OCI-LY7 (cell line): ENCODE measurements at places on chromosomes 3 and 15.
A peak's percentile ranks its signal among the peaks of the same experiment; 100 is the strongest.

DNA sequence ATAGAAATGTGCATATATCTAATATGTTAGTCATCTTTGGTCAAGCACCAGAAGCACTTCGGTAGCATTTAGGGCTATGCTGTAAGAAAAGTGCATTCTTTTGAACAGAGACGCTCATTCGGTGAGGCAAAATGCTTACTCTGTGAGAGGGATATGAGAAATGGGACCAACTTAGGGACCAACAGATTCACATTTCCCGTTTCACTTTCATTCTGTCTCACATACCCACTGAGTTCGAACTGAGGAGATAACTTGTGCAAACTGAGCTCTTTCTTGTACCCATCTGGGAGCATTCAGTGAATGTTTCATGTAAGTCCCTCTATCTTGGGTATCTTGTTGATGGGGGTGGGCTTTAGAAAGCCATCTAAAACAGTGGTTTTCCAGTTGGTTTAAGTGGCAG lies 135.3 kb downstream of the FEZF2 start:
- DNase-seq = peak; percentile 2

- DNase-seq = no peak
Measured at GRCh38 chr3:152327203-152327602, 58.5 kb downstream of the MBNL1 start.

DNA sequence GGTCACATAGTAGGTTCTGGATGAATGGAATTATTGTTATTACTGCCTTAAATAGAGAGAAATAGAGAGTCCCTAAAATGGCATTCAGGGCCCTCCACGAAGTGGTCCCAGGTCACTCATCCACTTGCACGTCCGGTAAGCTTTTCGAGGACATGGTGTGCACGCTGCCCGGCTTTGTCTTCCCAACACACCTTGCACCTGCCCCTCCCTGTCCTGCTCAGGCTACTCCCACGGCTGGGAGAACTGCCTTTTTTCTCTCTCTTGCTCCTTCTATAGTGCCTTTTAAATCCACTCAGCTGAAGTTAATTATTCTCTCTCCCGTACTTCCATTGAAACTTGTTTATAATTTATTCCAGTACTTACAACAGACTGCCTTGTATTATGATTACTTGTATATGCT lies 5.6 kb upstream of the DGKG start:
- no peak for DNase-seq

GRCh38 chr15:99213187-99213811 lies 36.1 kb downstream of the TTC23 start:
- peak; percentile 58 for DNase-seq

DNA sequence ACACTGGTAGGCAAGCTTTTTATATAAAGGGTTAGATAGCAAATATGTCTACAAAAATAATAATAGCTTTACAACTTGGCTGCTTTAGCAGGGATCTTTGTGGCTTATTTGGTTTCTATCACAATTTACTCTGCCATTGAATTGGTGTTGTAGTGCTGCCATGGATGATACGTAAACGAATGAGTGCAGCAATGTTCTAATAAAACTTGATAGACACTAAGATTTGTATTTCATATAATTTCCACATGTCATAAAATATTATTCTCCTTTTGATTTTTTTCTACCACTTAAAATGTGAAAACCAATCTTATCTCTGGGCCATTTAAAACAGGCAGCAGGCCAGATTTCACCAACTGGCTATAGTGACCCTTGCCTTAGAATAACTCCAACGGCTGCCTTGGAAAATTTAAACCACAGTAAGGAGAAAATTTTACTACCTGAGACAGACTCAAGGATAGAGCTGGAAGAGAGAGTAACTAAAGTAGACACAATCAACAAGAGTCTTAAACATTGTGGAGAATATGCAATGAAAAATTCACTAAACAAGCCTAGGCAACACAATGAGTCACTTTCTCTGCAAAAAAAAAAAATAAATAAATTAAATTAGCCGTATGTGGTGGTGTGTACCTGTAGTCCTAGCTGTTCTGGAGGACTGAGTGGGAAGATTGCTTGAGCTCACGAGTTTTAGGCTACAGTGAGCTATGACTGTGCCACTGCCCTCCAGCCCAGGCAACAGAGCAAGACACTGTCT lies 8.1 kb downstream of the NPHP3 start:
- no peak for DNase-seq

DNA sequence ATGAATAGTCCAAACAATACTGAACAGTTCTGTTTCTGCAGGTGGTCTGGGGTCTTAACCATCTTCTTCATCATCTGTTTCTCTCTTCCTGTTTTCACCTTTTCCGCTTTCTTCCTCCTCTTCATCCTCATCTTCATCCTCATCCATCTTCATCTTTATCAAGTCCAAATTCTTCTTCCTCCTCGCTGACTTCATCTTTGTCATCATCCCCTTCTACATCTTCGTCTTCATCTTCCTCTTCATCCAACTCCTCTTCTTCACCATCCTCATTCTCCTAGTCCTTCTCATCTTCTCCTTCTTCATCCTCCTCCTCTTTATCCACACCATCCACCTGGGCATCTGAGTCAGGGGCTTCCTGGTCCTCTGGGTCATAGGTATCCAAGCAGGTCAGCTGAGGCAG lies 16.5 kb upstream of the CFAP161 start:
- DNase-seq = no peak

DNA sequence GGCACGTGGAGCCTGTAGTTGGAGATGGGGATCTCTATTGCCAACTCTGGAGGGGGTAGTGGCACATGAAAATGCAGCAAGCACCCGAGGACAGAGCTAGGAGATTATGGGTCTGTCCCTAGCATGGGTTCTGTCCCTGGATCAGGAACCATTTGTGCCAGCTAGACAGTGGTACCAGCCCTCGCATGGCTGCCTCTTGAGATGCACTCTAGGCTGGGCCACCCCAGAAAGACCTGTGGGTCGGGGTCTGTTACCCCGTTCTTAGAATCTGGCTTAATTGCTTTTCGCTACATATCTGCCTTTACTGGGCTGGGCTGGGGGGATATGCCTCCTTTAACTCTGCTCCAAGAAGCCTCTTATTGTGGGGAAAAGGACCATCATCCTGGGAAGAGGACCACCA lies 54.5 kb downstream of the EPHB1 start:
- no peak for DNase-seq

DNA sequence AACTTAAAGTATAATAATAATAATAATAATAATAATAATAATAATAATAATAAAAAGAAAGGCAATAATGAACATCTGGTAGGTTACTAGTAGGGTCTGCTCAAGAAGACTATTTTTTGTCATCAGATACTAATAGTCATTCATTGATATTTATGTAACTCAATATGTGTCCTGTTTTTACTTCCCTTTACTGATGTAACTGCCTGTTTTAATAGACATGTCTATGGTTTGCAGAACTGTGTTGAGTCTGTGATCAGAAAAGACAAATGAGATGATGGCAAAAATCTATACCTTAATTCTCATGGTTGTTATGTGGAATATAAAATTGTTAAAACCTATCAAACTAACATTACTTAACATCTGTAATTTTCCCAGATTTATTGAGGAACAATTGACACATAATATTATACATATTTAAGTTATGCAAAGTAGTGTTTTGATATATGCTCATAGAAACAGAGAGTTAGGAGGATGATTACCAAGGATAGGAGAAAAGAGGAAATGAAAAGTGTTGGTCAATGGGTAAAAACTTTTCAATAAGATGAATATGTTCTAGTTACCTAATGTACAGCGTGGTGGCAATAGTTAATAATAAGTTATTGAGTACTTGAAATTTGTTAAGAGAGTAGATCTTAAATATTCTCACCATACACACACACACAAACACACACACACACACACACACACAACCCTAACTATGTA lies 699.4 kb downstream of the ZPLD1 start:
- no peak for DNase-seq

DNA sequence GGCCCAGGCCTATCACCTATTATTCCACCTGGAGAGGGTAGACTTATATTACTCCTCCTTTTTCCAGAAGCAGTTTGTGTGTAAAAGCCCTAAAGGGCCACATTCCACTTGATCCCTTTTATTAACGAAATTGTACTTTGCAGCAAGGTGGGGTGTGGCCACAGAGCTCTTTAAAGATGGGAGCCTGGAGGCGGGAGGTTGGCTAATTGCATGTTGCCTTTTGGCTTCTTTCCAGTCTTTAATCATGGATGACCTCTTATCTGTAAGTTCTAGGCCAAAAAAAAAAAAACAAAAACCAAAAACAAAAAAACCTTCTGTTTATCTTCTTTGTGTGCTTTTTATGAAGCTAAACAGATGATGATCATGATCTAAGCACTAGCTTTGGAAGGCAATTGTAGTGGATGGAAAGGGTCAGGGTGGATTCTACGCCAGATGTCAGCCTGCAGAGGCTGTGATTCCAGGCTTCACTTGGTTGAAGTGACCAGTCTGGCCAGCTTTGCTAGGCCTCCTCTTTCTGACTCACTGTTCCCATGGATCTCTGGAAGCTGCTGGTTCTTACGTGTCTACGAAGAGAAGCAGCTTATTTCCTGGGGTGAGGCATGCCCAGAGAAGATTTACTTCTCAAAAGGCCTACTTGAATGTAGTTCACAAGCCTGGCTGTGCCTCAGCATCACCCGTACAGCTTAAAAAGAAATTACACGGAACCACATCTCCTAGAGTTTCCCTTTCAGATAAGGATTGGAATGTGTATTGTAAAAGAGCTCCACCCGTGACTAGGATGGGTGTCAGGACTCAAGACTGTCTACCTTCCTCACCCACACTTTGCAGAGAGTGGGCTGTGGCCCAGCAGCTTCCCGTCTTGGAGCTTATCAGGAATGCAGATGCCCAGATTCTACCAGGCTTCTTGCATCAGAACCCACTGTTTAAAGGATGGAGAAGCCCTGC lies 330.9 kb upstream of the C2CD4B start:
- no peak for DNase-seq

- no peak for DNase-seq
Measured at GRCh38 chr3:169117264-169117663, 546.2 kb downstream of the MECOM start.

DNA sequence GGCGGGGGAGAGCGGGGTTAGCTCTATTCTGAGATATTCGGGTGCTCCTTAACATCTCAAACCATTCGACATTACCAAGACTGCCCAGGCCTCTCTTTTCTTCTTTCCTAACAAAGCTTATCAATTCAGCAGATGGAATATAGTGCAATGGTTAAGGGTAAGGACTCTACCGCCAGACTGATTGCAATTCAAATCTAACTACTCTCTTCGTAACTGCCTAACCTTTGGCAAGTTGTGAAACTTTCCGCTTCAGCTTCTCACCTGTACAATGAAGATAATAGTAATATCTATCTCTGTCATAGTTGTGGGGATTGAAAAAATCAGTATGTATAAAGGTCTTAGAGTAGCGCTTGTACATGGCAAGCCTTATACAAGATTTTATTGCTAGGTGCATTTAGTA lies 972 bp downstream of the UBA5 start:
- DNase-seq = peak; percentile 9

GRCh38 chr15:71115567-71116351 lies 488 bp downstream of the THSD4 start:
- DNase-seq = no peak

DNA sequence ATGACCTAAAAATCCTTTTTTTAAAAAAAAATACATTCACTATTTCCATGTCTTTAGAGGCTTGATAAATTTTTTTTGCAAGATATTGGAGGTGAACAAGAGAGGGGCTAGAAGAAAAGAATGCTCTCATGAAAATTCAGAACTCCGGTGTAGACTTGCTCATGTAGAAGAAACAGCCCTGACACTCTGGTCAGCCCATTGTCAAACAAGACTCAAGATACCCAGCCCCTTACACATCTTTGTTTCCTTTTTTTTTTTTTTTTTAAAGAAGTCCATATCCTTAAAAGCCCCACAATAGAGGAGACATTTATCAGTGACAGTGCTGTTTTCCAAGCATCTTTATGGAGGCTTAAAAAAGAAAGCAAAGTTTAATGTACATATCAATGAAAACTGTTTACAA lies 196.8 kb upstream of the RORA start:
- DNase-seq = no peak

- no peak for DNase-seq
Measured at GRCh38 chr15:76566276-76566675, 229.7 kb downstream of the ISL2 start.

GRCh38 chr3:179526989-179527391 lies 35.7 kb upstream of the ACTL6A start:
- DNase-seq = no peak

DNA sequence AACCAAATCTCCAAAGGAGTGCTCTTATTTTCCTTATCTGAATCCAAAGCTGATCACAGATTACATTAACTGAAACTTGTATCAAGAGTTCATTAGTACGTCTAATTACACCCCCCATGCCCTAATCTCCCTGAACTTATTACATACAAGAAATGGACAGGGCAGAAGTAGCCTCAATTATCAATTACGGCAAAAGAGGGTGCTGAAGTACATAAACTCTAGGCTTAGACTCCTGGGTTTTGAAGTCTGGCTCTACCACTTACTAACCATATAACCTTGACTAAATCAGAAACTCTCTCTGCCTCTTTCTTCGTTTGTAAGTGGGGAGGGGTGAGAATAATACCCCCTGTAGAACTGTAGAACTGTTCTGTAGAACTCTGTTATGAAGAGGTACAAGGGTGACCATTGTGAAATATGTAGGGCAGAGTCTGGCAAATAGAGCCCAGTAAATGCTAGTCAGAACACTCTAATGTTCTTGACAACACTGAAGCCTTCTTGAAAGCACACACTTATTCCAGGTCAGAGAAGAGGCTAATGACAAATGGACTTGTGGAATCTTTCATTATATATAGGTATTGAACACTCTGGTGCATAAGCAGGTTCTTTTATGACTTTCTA lies 19.6 kb upstream of the OR5K4 start:
- peak; percentile 46 for DNase-seq

GRCh38 chr3:120536642-120537041 lies 59.5 kb upstream of the NDUFB4 start:
- no peak for DNase-seq

DNA sequence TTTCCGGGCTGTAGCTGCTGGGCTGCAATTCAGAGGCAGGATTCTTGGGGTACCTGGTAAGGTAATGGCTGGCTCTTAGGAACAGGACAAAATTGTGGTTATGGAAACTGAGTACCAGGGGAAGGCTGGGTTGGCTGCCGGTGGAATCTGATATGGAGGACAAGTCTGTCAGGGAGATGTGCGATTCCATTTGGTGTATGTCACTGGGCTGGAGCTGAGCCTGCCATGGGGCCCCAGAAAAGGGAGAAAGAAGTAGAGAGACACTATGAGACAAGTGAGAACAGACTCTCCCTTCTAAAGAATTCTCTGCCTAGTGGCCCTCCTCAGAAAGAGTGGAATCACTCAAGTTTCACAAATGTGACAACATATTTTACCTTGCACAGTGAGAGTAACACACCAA lies 368.2 kb upstream of the ROPN1 start:
- DNase-seq = no peak

DNA sequence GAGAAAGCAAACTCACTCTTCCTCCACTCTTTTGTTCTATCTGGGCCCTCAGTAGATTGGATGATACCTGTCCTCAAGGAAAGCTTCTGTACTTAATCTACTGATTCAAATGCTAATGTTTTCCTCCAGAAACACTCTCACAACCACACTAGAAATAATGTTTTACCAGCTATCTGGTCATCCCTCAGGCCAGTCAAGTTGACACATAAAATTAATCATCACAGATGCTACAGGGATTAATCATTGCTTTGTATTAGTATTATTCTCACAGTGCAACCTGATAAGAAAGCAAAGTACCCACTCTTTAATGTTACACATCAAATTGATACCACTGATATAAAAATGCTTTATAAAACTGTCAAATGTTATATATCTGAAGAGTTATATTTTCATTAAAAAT lies 52.9 kb upstream of the ARL6 start:
- no peak for DNase-seq
